ENCODE measurements at places on chromosomes 2 and 18.

GRCh38 chr2:60523963-60524362, 29.5 kb downstream of the BCL11A start:
- no peaks in the 10 kb centered on the region for H3K4me1 ChIP-seq
- no peaks in the 10 kb centered on the region for H3K36me3 ChIP-seq
- no peak overlapping the region for H3K4me3 ChIP-seq
- no peak overlapping the region for H3K27ac ChIP-seq

DNA sequence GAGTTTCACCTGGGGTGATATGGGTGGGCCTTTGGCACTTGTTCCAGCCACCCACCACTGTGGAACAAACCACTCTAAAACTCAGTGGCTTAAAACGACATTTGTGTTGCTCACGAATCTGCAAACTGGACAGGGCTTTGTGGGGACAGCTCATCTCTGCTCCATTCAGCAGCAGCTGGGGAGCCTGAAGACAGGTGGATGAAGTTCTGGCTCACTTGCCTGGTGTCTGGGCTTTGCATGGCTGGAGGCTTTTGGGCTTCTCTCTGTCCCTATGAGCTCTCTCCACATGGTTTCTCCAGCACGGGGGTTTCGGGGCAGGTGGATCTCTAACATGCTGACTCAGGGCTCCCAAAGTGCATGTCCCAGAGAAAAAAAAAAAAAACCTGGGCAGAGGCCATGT, 93.0 kb upstream of the GLI2 start:
- H3K27me3 ChIP-seq: no peaks in the 10 kb centered on the region
- H3K4me1 ChIP-seq: peaks cover 10% of the 10 kb centered on the region
- no peak overlapping the region for H3K4me3 ChIP-seq
- DNase-seq: peak; percentile 76

GRCh38 chr2:27681841-27682240, 18.2 kb downstream of the SLC4A1AP start:
- no peak overlapping the region for H3K4me3 ChIP-seq
- H3K36me3 ChIP-seq: peaks cover 33% of the 10 kb centered on the region
- H3K27me3 ChIP-seq: no peaks in the 10 kb centered on the region
- no peak overlapping the region for H3K27ac ChIP-seq

- no peak for DNase-seq
- peaks cover 3% of the 10 kb centered on the region for H3K4me1 ChIP-seq
- no peaks in the 10 kb centered on the region for H3K36me3 ChIP-seq
- no peak overlapping the region for H3K27ac ChIP-seq
- no peak overlapping the region for H3K4me3 ChIP-seq
These were observed 1.2 kb downstream of the CBLN2 start for GRCh38 chr18:72542984-72543356.

DNA sequence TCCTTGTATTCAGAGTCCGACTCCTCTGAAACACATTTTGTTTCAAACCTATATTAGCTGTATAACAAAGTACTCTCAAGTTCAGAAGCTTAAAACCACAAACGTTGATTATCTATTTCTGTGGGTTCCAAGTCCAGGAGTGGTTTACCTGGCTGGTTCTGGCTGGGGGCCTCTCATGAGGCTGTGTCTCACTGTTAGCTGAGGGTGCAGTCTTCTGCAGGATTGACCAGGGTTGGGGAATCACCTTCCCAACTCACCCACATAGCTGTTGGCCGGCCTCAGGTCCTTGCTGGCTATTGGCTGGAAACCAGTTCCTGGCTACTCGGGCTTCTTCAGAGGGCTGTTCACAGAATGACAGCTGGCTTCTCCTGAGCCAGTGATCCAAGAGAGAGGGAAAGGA, 18.0 kb upstream of the ATIC start:
- no peak overlapping the region for H3K27ac ChIP-seq
- no peaks in the 10 kb centered on the region for H3K4me1 ChIP-seq
- no peak overlapping the region for H3K4me3 ChIP-seq
- H3K36me3 ChIP-seq: no peaks in the 10 kb centered on the region
- H3K27me3 ChIP-seq: no peaks in the 10 kb centered on the region

DNA sequence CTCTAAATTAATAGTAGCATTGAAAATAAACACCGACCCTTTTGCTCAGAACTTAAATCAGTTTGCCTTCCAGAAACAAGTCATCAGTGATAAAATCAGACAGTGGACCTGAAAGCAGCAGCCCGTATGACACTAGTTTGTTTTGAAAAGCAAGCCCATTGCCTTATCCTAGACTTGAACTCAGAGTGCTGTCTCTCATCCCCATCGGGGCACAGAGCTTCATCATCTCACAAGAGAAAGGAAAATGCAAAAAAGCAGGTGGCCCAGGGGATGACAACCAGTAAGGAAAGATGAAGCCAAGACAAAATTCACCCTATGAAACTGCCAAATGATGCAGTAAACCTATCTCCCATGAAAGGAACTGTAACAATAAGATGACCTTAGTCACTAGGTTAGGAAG, 71.2 kb downstream of the CERKL start:
- no peak for DNase-seq
- H3K27me3 ChIP-seq: no peaks in the 10 kb centered on the region
- H3K4me3 ChIP-seq: no peak overlapping the region

DNA sequence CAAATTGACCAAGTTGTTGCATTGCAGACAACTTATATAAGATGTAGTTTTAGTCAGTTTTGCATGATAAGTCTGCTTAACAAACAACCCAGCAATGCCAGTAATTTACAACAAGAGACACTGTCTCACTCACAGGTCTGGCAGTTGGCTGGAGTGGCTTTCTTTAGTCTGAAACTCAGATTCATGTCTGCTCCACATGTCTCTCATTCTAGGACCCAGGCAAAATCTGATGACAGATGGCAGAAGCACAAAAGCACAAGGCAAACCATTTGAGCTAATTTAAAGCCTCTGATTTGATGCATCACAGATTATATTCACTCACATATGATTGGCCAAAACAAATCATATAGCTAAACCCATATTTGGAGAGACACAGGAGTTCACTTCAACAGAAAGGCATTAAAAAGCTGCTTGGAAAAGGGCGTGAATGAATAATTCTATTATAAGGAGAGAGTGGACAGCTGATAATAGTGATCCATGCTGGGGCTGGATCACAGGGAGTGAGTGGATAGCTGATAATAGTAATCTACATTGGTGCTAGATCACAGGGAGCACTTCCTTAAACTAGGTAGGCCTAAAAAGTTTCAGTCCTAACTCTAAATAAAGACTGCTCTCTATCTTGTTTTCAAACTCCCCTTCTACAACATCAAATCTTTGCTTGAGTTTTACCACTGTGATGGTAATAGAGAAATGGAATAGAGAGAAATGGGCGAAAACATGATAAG, 593.2 kb upstream of the ZNF804A start:
- peaks cover 35% of the 10 kb centered on the region for H3K4me1 ChIP-seq
- no peak overlapping the region for H3K4me3 ChIP-seq
- no peak for DNase-seq
- no peaks in the 10 kb centered on the region for H3K27me3 ChIP-seq
- H3K36me3 ChIP-seq: no peaks in the 10 kb centered on the region

GRCh38 chr2:68861330-68861729, 9.9 kb downstream of the BMP10 start:
- H3K27ac ChIP-seq: no peak overlapping the region
- H3K4me1 ChIP-seq: no peaks in the 10 kb centered on the region
- no peaks in the 10 kb centered on the region for H3K27me3 ChIP-seq
- H3K4me3 ChIP-seq: no peak overlapping the region

GRCh38 chr2:218895759-218896500, 15.3 kb downstream of the WNT10A start:
- no peak for DNase-seq
- no peaks in the 10 kb centered on the region for H3K36me3 ChIP-seq
- H3K4me1 ChIP-seq: peaks cover 6% of the 10 kb centered on the region
- no peak overlapping the region for H3K27ac ChIP-seq
- peaks cover 50% of the 10 kb centered on the region for H3K27me3 ChIP-seq

DNA sequence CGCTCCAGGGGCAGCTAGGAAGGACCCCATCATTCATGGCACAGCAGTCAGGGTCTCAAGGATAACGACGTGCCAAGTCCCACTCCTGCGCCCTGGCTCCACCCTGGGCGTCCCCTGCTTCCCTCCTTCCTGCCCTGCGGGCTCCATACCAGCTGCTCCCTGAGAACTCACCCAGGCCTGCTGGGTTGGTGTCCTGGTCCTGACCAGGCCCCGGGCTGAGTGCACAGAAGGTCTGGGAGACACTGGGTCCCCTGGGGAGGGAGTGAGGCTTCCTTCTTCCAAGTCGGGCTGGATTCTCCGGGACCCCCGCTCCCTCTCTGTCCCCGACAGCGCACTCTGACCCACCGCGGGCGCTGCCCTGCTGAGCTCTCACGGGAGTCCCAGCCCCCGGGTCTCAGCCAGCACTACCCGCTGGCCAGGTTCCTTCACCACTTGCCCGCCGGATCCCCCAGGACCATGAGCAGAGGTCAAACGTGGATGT, 160.2 kb downstream of the PXDN start:
- H3K27ac ChIP-seq: no peak overlapping the region
- H3K4me3 ChIP-seq: no peak overlapping the region
- H3K4me1 ChIP-seq: no peaks in the 10 kb centered on the region
- DNase-seq: no peak
- H3K27me3 ChIP-seq: no peaks in the 10 kb centered on the region
- H3K36me3 ChIP-seq: no peaks in the 10 kb centered on the region

DNA sequence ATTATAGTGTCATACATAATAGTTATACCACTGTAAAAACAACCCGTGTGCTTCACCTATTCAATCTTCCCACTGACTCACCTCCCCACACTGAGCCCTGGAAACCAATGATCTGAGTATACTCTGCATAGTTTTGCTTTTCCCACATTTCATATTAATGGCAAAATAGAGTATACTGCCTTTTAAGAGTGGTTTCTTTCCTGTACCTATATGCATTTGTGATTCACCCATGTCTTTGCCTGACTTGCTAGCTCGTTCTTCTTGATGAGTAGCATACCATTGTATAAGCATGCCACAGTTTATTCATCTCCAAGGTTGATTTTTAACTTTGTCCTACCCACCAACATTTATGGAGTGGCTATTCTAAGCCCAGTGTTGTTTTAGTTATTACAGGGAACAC, 686.4 kb downstream of the PLCL1 start:
- no peaks in the 10 kb centered on the region for H3K36me3 ChIP-seq
- no peak overlapping the region for H3K27ac ChIP-seq
- no peaks in the 10 kb centered on the region for H3K4me1 ChIP-seq
- no peaks in the 10 kb centered on the region for H3K27me3 ChIP-seq
- no peak overlapping the region for H3K4me3 ChIP-seq
- no peak for DNase-seq

- H3K27ac ChIP-seq: no peak overlapping the region
- peaks cover 14% of the 10 kb centered on the region for H3K4me1 ChIP-seq
These were observed 125.5 kb upstream of the EPC2 start for GRCh38 chr2:148519013-148519412.

DNA sequence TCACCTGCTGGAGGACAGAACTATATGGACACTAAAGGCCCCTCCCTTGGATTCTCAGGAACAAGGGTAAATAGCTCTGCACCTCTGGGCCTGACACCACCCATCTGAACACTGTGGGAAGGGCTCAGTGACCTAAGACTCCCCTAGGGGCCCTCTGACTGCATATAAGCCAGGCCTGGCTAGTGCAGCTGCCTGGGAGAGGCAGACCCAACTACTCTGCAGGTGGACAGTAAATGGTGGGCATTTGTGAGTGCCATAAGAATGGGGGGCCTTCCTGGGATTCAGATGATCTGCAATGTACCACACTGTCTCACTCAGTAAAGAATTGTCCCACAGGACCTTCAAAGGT, 11.2 kb upstream of the WIPF1 start:
- peaks cover 54% of the 10 kb centered on the region for H3K4me1 ChIP-seq
- H3K27ac ChIP-seq: no peak overlapping the region
- no peak for DNase-seq
- H3K4me3 ChIP-seq: no peak overlapping the region

- H3K36me3 ChIP-seq: no peaks in the 10 kb centered on the region
- H3K27ac ChIP-seq: no peak overlapping the region
- no peak for DNase-seq
- no peaks in the 10 kb centered on the region for H3K4me1 ChIP-seq
These were observed 626.7 kb downstream of the BCL11A start for GRCh38 chr2:59926731-59927130.

DNA sequence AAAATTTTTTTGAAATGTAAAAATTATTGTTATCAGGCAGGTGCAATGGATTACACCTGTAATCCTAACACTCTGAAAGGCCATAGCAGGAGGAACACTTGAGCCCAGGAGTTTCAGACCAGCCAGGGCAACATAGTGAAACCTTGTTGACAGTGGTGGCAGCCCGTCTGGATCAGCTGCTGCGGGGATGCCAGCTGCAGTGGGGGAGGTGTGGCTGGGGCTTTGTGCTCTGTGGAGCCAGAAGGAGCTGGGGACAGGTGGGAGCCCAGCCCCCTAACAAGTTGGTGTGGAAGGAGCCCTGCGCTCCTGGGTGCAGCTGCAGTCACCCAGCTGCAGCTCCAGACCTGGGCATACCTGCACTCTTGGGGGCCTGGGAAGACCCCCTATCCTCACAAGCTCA, 182.4 kb upstream of the MC4R start:
- H3K4me3 ChIP-seq: no peak overlapping the region
- no peak for DNase-seq
- no peaks in the 10 kb centered on the region for H3K36me3 ChIP-seq
- H3K4me1 ChIP-seq: no peaks in the 10 kb centered on the region
- H3K27ac ChIP-seq: no peak overlapping the region
- no peaks in the 10 kb centered on the region for H3K27me3 ChIP-seq

- no peaks in the 10 kb centered on the region for H3K36me3 ChIP-seq
- no peaks in the 10 kb centered on the region for H3K4me1 ChIP-seq
- DNase-seq: no peak
These were observed 58.3 kb upstream of the TNP1 start for GRCh38 chr2:216918088-216918680.

DNA sequence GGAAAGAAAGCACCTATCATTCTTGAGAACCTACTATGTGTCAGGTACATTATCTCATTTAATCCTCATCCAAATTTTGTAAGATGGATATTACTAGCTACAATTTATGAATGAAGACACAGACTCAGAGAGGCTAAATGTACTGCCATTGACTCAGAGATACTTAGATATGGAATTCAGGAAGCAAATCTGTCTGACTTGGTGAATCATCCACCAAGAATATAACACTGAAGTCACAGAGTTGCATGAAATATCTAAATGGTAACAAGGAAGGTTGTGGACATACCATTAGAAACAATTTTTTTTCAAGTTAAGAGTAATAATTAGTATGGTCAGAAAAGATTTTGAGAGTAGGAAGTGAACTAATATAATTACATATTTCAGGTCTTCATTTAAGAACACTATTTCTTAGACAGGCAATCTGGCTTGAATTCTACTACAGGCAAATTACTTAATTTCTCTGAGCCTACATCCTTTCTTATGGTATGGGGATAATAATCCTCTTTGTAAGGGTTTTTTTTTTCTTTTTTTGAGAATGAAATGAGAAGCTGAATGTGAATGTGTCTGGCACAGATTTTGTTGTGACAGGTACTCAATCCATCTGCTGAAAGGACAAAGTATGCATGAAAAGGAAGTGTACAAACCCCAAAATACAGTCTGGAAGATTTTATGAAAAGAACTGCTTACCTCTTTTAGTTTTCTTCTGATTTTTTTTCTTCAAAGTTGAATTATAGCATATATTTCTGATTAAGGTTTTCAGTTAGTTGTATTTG, 14.8 kb upstream of the C2orf66 start:
- no peaks in the 10 kb centered on the region for H3K27me3 ChIP-seq
- H3K36me3 ChIP-seq: no peaks in the 10 kb centered on the region
- H3K27ac ChIP-seq: no peak overlapping the region
- H3K4me3 ChIP-seq: no peak overlapping the region
- no peak for DNase-seq

Measured in thyroid gland (tissue), 4 donors.